Left ventricle myocardium inferior (tissue), 1 donor: ENCODE measurements at places on chromosomes 16 and 17. TPM values are rescaled to one million over a fixed set of nuclear protein-coding genes. Genes with fewer than 3 reads are reported as not detected.
A peak's percentile ranks its signal among the peaks of the same experiment; 100 is the strongest.

PFN1 gene
- total RNA-seq, result 182 TPM

GRCh38 chr17:71107136-71107535 lies 937.8 kb downstream of the KCNJ2 start:
- no peak for DNase-seq

DNA sequence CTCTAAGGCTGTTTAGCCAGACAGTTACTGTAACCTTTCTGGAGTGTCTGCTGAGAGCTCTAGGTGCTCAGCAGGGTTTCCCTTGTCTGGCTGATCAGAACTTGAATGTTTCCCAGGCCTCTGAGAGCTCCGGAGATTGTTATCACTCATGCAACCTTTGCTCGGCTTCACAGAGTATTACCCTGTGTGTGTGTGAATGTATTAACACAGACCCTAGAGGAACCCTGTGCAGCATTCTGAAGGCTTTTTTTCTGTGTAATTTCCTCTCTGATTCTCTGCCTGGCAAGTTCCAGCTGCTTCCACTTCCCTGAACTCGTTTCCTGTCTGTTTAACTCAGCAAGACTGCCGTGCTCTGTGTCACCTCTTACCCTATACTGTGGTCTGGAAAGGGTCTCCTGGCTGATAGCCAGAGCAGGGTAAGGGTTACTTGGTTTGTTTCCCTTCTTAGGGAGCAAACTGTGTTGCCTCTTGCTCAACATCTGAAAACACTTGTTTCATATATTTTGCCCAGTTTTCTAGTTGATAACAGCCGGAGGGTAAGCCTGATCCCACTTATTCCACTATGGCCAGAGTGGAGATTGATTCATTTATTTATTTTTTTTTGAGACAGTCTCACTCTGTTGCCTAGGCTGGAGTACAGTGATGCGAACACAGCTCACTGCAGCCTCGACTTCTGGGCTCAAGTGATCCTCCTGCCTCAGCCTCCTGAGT lies 21.7 kb downstream of the PRMT7 start:
- no peak for DNase-seq

KRT32 gene
- total RNA-seq, result 0.22 TPM

TRIM65 gene
- 10.2 TPM for total RNA-seq

DNA sequence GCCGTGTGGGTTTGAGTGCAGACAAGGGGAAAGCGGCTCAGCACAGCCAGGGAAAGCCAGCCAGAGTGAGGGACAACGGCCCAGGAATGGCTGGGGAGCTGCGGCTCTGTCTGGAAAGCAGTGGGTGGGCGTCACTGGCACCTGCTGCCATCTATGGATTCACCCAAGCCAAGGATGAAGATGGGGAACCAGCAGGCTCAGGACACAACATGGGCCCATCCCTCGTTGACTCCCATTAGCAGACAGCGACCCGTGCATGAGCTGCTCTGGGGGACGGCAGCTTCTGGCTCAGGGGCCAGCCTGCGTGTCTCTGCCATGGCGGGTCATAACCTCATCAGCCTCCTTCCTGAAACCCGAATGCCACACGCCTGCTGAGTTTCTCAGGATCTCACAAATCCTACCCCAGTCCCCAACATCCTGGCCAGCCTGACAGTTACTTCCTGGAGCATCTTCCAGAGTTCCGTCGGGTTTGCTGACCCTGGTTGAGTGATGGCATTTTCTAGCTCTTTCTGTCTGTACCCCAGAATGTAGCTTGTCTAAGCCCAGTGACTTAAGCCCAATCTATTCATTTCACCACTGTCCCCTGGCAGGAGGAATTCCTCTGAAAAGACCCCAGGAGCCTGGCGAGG lies 50.7 kb downstream of the SLC7A5 start:
- no peak for DNase-seq

DNA sequence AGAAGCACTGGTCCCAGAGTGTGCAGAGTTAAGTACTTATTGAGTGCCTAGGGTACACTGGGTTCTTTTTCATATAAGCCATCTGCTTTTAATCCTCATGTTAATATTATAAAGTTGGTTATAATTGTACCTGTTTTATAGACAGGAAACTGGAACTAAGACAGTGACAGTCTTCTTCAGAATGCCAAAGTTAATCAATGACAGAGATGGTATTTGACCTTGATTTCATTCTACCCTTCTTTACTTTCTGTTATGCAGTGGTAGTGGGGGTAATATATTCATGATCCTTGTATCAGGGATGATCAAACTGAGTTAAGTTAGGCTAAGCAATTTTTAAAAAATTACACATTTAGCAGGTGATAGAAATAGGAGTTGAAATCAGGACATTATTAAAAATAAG lies 108.6 kb upstream of the GOT2 start:
- DNase-seq, result no peak

ETV4 gene
- 0.60 TPM for total RNA-seq

DNA sequence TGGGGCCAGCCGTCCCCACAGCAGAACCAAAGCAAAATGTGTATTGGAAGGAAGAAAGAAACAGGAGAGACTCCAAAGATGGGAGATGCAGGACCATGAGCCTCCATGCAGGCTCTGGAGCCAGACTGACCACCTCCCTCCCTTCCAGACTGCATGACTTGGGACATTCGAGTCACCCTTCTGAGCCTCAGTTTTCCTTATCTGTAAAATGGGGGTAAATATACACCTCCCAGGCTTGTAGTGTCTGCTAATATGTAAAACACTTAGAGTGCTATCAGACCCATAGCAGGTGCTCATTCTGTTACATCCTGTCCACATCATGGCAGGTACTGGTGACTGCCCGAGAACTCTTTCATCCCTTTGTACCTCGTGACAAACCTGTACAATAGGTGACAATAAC lies 370.8 kb downstream of the SNX29 start:
- no peak for DNase-seq

GRCh38 chr17:77495575-77495974 lies 354.8 kb downstream of the SEC14L1 start:
- DNase-seq, result peak; percentile 2

- no peak for DNase-seq
Measured at GRCh38 chr17:29563816-29564215, 3.0 kb downstream of the ABHD15 start.

DNA sequence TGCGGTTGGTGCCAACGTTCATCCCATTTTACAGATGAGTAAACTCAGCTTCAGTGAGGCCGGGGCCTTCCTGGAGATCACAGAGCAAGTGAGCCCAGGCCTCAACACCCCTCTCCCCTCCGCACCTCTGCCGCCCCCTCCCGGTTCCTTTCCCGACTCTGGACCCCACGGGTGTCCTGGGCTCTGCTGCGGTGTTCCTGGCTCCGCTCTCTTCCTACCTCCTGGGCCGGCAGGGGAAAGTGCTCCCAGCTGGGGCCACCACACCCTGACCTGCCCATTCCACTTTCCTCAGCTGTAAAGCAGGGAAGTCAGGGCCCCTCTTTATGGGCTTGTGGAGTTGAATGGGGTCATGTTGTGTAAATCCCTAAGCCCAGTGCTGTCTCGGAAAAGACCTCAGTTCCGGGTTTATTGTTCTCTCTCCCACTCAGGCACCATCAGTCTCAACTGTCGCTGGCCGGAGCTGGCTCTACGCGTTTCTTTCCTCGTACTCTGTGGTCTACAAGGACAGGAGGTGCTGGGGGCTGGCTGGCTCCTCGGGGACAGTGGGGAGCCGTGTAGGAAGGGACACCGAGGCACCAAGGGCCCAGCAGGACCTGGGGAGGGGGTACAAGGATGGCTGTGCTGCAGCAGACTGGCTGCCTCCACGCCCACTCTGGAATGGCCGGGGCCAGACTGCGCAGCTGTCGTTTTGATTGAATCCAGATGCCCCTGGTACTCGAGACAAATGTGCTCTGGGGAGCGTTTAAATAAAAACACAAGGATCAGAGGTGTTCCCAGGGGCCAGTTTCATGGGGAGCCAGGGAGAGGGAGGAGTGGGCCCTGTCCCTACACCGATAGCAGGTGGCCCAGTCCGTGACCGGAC lies 21.7 kb upstream of the ACSF3 start:
- peak; percentile 31 for DNase-seq

DNA sequence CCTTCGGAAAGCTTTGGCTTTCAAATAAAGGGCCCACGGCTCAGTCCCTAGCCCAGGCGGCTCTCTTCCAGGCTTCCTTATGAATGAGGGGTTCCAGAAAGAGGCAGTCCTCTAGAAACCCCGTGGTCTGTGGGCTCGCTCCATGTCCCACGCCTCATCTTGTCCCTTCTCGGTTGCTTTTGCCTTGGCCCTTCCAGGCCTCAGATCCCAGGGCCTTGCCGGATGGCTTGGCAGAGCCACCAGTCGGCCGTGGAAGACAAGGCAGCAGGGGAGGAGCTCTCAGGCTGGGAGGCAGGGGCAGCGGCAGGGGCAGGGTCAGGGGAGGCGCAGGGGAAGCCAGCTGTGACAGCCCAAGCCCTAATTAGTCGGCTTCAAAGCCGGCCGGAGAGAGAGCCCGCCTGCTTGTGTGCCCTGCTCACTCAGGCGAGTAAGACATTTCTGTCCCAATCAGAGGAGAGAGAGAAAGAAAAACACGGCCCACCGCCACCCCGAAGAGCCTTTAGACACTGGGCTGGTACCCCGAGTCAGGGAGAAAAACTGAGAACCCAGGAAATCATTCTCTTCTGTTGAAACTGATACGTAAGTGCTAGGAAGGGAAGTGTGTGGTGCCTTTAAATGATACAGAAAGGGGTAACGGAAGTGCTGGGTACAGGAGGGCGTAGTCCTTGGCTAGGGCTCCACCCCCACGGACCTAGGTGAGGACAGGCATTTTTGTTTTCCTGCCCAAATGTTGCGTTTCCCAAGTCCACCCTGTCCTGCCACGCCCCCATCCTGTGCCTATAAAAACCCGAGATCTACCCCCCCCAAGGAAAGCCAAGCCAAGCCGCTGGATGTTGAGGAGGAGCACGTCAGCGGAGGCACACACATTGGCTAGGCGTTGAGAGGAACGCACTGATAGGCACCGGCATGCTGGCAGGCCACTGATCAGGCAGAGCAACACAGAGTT lies 27.8 kb upstream of the MEIOC start:
- peak; percentile 23 for DNase-seq

DNA sequence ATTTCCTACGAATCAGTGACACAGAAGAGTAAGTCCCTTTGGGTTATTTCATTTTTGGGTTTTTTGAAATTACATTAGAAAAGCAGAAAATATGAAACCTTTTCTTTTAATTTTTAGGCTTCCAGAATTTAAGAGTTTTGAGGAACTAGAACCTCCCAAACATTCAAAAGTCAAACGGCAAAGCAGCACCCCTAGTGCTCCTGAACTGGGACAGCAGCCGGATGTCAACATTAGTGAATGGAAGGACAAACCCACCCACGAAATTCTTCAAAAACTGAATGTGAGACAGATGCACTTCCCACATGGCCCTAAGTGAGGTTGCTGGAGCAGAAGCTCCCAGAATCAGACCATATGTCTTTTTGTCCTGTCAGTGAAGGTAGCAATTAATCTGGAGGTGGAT lies 199.4 kb downstream of the PHKB start:
- DNase-seq, result no peak

- no peak for DNase-seq
Measured at GRCh38 chr17:82690786-82691489, 7.6 kb downstream of the RAB40B start.

CES5A gene
- not detected for total RNA-seq

GRCh38 chr17:68036304-68037147 lies 991 bp downstream of the KPNA2 start:
- no peak for DNase-seq

DNA sequence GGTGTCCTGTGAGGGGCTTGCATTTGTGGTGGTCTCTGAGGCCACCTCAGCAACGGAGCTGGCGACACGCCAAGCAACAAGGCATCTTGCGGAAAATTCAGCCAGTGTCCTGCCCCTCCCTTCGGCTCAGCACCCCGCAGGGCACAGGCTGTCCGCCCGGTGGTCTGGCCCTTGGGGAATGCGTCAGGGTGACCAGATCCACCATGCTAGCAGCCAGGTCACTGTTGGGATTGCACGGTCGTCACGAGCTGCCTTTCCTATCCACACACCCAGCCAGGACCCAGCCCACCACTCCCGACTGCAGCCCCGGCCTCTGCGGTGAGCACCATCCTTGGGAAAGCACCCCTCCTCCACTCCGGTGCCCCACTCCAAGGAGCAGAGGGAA lies 221.2 kb downstream of the NTN1 start:
- DNase-seq, result no peak

- DNase-seq, result peak; percentile 81
Measured at GRCh38 chr16:15041271-15042004, 14.4 kb downstream of the NTAN1 start.

DNA sequence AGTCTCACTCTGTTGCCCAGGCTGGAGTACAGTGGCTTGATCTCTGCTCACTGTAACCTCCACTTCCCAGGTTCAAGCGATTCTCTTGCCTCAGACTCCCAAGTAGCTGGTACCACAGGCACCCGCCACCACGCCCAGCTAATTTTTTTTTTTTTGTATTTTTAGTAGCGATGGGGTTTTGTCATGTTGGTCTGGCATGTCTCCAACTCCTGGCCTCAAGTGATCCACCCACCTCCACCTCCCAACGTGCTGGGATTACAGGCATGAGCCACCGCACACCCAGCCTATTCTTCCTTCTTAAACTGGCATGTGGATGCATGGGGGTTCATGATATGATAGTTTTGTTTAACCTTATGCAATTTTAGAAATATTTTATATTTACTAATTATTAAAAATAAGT lies 39.4 kb upstream of the VWA3A start:
- DNase-seq, result no peak

DNA sequence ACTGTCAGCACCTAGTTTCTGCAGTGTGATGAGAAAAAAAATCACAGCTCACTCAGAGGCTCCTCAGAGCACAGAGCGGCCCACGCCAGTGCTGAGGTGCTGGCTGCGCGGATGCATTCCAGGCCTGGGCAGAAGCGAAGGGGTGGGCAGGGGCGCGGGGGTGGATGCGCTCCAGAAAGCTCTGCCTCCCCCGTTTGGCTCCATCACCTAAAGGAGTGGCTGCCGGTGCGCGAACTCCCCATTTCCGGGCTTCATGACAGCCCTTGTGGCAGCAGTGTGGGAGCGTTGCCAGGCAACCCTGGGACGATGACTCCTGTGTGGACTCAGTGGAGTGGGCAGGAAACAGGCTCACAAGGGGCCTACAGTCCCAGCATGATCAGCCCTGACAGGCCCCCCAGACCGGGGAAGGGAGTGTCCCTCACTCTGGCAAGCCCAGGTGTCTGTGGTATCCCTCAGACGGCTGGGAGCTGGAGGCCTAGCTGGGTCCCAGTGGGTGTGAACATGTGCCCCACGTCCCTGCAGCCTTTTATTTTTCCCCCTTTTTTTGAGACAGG lies 32.8 kb upstream of the NUDT16L1 start:
- peak; percentile 51 for DNase-seq

- no peak for DNase-seq
Measured at GRCh38 chr17:7717756-7718350, 309 bp downstream of the DNAH2 start.

DNA sequence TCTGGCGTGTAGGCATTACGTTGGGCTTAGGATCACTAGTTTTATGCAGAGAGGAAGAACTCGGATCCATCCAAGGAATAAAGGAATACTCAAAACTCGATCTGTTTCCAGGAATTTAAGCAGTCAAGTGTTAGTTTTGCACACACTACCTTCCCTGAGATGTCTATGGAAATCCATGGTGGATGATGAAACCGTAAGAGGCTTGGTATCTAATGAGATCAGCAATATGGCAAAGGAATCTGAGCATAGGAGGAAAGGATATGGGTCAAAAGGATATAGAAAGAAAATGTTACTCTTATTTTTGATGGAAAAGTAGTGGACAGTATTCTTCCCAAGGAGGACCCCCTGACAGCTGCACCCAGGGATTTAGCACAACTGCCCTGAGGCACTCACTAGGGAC lies 59.6 kb downstream of the SMG6 start:
- no peak for DNase-seq

MFAP4 gene
- total RNA-seq, result 65.6 TPM

GRCh38 chr17:43772877-43773648 lies 5.7 kb downstream of the DUSP3 start:
- no peak for DNase-seq

GRCh38 chr16:53510704-53511070 lies 7.7 kb upstream of the AKTIP start:
- DNase-seq, result no peak

GRCh38 chr16:30740364-30741251 lies 7.6 kb upstream of the PHKG2 start:
- DNase-seq, result peak; percentile 86
